ENCODE measurements at places on chromosomes 13 and 19.
A peak's percentile ranks its signal among the peaks of the same experiment; 100 is the strongest.

DNA sequence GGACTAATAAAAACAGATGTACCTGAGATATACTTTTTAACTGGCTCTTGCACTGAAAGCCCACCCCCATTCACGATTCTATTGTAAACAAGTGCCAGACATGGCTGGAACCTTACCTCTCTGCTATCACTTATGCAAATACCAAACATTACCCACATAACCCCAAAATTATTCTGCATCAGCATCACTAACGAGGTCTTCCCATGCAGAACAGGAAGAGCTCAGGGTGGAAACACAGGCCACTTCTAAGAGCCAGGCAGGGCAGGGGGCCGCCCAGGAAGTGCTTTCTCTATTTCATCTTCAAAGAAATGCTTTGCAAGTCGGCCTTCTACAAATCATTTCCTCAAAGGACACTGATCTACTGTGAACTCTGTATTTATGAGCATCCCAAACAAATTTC is 7.3 kb downstream of the IRS2 start:
- no peak for DNase-seq

GRCh38 chr13:76692346-76692745 is 193.9 kb downstream of the KCTD12 start:
- no peak for DNase-seq

- DNase-seq: no peak
Observed at GRCh38 chr13:58882516-58882915, 1251.0 kb downstream of the PCDH17 start.

DNA sequence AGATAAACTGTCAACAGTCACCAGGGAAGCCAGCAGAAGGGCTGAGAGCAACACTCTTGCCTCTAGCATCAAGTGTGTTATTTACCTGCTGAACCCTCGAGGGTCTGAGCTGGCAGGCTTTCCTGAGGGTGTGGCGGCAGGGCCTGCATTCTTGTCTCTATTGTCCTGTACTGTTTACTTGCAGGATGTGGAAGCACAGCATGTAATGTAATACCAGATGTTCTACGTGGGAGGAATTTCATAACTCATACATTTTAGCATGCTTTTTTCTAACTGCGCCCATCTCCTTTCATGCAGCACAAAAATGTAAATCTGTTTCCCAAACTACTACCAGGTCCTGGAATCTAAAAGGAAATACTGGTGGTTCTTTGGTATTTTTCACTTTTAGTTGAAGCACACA is 153.1 kb downstream of the RGCC start:
- DNase-seq: peak; percentile 7

DNA sequence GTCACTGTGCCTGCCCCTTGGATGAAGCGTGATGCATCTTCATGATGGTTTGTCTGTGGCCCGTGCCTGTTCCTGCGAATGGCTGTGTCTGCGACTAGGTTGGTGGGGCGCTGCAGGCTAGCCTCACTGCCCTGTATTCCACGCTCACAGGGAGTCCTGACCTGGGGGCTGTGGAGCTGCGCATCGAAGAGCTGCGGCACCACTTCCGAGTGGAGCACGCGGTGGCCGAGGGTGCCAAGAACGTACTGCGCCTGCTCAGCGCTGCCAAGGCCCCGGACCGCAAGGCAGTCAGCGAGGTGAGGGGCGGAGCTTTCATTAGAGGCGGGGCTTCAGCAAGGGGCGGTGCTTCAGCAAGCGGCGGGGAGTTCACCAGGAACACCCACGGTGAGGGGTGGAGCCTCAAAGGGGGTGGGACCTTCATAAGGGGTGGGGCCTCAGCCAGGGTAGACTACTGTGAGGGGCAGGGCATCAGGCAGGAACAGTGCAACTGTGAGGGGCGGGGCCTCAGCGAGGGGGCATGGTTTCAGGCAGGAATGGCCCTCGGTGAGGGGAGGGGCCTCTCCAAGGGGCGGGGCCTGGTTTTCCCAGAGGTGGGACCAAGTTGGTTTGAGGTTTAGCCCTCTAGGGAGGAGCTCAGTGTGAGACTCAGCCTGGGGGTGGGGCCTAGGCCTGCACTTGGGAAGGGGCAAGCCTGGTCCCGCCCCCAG is 17.2 kb downstream of the PKN1 start:
- peak; percentile 35 for DNase-seq

DNA sequence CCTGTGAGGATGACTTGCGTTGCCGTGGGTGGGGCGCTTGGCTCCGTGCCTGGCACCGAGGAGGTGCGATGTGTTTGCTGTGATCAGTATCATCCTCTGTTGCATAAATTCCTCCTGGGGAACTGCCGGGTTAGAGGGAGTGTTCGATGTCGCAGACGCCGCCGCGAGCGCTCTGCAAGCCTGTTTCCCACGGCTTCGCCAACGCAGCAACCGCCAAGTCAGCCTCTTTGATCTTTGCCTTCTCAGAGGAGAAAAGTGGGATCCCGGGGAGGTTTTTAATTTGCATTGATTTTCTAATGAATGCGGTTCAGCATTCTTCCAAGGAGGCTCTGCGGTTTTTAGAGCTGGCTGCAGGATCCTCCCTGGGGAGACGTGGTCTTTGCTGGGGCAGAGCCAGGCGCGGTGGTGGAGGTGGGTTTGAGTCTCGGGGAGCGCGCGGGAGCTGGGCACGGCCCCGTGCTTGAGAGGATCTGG is 7.6 kb downstream of the GPR32 start:
- no peak for DNase-seq

DNA sequence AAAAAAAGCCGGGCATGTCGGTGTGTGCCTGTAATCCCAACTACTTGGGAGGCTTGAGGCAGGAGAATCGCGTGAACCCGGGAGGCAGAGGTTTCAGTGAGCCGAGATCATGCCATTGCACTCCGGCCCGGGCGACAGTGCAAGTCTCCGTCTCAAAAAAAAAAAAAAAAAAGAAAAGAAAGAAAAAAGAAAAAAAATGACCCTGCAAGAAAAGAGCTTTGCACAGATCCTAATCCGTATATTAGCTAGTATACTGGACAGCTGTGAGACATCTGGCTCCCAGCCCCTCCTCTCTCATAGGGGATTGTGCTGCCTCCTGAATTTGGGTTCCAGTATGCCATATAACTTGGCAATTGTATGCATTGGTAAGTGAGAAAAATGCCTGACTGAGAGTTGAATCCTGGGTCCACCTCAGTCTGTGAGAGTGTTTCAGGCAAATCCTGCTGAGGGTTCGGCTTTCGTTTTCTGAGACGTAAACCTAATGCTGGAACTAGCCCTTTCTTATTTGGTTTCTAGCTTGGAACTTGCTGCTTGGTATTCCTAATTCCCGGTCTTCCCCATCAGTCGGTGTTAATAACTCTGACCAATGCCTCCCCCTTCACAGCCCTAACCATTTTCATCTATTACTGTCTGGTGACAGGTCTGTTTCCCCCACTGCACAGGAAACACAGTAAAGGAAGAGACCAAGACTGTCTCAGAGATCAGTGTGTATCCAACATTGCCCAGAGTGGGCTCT is 1.3 kb upstream of the AKT2 start:
- no peak for DNase-seq

DNA sequence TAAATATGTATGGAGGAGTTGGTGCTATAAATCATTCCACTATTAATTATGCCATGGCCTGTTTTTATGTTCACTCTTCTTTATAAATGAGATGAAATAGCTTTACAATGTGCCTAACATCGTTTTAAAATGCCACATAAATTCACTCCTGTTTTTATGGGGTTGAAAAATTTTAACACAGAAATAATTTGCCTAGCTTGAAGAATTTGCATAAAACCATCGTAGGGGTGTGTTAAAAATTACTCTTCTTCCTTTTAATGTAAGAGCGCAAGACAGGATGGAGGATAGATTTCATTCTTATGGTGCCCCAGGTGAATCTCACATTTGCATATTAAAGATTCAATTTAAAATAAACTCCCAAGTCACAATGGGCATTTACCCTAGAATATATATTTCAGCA is 447.8 kb downstream of the OXGR1 start:
- DNase-seq: no peak

GRCh38 chr13:21529146-21529893 is 70.2 kb upstream of the ZDHHC20 start:
- no peak for DNase-seq

- no peak for DNase-seq
Observed at GRCh38 chr13:98396071-98396710, 180.7 kb downstream of the STK24 start.

DNA sequence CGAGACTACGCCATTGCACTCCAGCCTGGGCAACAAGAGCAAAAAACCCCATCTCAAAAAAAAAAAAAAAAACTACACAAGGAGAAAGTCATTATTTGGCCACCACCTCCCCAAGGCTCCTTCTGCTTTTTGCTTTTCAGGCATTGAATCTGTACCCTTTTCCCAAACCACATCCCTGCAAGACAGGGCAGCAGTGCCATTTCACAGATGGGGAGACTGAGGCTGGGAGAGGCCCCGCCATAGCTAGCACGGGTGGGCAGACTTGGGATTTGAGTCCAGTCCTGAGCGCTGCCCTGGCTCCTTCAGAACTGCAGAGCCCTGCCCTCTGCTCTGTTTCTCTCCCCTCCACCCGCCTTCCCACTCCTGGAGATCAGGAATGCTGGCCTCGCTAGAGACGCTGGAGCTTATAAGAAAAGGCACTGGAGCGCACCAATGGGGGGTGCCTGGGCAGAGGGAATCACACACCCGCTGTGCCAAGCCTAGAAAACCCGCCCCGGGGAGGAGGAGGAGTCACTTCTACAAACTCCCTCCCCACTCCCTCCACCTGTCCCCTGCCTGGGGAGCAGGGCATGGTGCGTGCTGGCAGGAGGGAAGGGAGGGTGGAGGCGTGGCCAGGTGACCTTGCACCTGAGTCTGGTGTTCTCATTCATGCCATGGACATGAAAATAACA is 17.6 kb downstream of the TJP3 start:
- peak; percentile 92 for DNase-seq

- peak; percentile 95 for DNase-seq
Observed at GRCh38 chr13:98285317-98285716, 108.2 kb upstream of the RNF113B start.

DNA sequence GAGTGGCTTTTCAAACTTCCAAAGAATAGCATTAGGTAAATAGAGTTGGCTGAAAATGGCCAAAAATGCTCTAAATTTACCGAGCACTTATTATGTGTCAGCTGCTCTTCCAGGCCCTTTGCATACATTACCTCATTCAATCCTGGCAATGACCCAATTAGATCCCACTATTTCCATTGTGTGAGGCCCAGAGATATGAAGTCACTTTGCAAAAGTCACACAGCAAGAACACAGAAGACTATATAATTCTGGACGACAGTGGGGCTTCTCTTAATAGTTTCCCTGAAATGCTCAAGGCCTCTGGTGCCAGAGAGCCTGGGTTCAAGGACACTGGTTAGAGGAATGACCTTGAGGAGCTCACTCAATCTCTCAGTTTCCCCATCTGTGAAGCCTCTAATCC is 146.8 kb downstream of the IER2 start:
- DNase-seq: no peak

DNA sequence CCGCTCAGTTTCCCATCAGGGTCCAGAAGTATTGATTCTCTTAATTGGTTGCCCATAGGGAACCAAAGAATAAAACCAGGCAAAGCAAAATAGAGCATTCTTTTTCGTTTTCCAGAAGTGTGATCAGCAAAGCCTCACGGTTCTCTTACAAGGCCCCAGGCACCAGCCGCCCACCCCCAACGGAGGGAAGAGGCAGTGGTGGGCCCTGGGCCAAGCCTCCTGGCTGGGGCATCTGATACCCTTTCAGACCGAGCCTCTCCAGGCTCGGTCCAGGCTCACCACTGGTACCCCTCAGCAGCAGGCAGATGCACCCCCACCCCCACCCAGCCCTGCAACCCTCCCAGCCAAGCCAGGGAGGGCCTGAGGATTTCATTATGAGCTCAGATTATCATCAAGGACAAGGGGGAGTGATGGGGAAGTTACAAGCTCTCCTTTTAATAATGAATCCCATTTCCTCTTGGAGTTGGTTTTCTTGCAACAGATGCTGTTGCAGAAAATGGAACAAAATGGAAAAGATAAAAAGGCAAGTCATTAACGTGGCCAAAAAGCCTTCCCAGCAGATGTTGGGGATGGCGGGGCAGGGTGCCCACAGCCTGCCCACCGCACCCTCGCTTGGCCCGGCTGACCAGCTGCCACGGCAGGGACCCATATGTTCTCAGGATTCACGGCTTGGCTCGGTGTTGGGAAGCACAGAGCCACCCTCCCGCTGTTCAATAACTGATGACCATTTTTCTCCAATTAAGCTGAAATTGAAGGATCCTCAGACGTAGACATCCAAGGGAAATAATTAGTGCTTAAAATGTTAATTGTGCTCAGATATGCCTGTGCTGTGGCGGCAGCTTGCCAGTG is 45.9 kb upstream of the KCTD15 start:
- DNase-seq: no peak

GRCh38 chr19:49333811-49334288 is 1.4 kb upstream of the CD37 start:
- no peak for DNase-seq

- no peak for DNase-seq
Observed at GRCh38 chr19:56137405-56137804, 3.7 kb upstream of the ZNF444 start.

GRCh38 chr13:45825387-45825650 is 26.2 kb downstream of the SIAH3 start:
- no peak for DNase-seq

- DNase-seq: no peak
Observed at GRCh38 chr19:56099638-56100539, 21.2 kb downstream of the ZNF787 start.

- DNase-seq: no peak
Observed at GRCh38 chr13:100674572-100674871, at the start of gene TMTC4. TSS of gene TMTC4 (minus strand) at chr13:100674795. CDS start at chr13:100670362, 4,433 bp downstream.

DNA sequence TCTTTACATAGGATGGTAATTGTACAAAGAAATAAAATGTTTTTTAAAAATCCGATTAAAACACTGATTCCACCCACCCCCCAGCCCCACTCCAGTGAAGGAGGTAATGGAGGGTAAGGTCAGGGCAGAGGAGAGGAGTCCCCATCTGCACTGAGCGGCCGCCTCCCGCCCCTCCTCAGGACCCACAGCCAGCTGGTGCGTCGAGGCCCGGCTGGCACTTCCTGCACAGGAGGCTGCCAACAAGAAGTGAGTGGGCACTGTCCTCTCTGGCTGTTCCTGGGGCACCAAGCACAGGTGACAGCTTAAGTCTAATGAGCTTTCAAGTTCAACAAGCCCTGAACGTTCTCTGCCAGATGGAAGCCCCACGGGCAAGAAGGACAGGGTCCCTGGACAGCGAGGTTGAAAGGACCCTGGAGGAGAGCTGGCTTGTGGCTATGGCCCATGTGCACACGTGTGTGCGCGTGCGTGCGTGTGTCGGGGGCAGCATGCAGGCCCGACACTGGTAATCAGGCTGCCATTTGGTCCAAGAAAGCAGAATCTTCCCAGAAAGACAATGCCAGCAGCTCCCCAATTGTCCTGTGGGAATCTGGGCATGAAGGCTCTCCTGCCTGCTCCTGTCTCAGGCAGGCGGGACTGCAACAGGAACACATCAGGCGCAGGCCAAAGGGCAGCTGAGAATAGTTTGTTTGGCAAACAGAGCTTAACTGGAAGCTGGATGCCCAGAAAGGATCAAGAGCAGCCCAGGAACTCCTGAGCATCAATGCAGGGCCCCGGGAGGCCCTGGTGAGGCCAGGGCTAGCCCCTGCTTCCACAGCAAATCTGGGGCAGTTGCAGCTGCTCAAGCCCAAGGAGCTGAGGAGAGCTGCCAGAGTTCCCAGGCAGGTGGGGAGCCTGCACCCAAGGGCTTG is 15.1 kb upstream of the EPHX3 start:
- DNase-seq: no peak

All from NCI-H146 (cell line).